ENCODE measurements at places on chromosomes 5 and 9.

- DNase-seq, result no peak
Observed at GRCh38 chr5:42943931-42944631, 96.0 kb downstream of the ANXA2R start.

- DNase-seq, result no peak
Observed at GRCh38 chr5:178854284-178854683, 5.5 kb upstream of the ZNF354B start.

DNA sequence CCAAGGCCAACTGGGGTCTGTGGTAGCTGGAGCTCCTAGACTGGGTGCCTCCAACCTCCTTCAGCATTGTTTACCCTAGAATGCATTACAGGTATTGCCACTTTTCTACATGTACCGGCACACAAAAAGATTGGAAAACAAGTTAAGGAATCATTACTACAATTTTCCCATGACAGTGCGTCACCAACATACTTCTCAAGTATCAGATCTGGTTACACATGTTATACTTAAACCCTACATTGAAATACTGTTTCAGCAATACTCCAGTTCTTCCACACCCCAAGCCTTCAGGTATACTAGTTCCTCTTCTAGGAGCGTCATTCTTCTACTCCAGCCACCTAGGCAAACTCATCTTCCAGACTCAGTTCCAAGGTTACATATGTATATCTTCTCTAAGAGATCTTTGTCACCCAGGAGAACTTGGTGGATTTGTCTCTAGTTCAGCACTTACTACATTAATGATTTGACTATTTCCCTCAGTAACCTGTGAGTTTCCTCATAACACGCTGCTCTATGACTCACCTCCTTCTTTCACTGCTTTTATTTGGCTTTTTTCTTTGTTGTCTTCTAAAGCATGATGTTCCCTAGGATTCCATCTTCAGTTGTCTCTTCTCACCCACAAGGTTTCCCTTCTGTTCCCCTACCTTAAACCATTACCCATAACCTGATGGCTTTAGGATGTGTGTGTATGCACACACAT is 217.0 kb downstream of the AP3B1 start:
- DNase-seq, result no peak

DNA sequence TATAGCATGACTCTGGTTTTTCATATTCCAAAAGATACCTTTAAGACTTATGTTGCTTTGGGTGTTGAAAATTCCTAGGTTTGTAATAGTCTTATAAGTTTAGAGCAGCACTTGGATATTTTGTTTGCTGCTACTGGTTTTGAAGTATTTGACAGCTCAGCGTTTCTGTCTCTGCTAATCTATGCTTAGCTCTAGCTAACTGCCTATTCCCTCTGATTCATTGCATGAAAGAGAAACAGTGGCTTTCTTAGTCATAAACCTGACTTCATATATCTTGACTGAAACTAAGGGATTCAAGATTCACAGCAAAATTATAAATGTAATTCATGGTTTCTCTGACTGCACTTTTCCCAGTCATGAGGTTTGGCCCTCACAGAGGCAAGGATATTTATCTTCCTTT is 35.6 kb upstream of the ANXA1 start:
- no peak for DNase-seq

DNA sequence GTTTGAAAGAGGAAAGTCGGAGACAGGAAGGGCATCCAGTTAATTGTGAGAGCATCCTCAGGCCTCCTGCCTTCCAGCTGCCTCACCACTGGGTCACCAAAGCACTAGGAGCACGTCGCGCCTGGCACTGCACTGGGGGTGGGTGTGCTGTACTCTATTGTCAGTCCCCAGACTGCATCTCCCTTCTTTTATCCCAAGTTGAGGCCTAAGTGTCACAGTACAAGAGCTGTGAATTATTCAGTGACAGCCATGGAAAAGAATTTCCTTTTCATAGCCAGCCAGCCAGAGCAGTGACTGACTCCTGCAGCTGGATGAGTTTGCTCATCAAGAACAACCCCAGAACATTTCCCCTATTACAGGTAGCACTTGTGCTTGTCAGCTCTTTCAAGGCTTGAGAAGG is 16.3 kb downstream of the CLTA start:
- DNase-seq, result no peak

- DNase-seq, result peak; percentile 23
Observed at GRCh38 chr5:62460578-62460983, 48.0 kb downstream of the IPO11 start.

DNA sequence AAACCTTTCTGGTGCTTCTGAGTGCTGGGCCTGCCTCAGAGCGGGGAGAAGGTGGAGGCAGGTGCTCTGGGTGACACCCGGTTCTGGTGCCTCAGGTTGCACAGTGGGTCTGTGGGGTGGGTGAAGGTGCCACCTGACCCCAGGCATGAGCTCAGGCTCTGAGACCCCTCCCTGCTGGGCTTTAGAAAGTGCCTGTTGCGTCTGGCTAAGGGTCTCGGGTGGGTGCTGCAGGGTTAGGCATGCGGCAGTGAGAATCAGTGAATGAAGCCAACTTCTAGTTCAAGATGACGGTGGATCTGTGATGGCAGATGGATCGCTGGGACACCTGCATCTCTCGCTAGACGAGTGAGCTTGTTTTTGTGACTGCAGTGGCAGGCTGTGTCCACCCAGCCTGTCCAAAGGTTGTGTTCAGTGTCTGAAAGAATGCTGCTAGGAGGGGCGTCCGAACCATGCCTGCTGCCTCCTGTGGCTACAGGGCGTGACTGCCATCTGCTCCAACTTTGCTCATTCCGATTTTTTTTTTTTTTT is 5.0 kb downstream of the SQSTM1 start:
- DNase-seq, result no peak

GRCh38 chr5:73039082-73039481 is 81.3 kb upstream of the TMEM171 start:
- DNase-seq, result no peak

DNA sequence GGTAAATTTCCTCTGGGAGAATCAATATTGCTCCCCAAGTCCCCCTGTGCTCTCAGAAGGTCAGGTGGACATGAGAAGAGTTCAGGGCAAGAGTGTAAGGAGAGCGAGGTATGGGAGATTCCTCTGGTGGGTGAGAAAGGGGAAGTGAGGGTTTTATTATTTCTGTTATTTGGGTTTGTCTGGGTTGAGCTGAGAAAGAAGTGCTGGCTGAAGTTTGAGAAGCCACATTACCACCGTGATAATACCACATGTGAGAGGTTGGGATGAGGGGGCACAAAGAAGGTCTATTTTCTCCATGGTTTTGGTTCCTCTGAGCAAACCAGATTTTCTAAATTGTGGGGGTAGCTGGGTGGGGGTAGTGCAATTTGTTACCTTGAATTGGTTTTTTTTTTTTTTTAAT is 350.4 kb downstream of the OSTF1 start:
- DNase-seq, result no peak

DNA sequence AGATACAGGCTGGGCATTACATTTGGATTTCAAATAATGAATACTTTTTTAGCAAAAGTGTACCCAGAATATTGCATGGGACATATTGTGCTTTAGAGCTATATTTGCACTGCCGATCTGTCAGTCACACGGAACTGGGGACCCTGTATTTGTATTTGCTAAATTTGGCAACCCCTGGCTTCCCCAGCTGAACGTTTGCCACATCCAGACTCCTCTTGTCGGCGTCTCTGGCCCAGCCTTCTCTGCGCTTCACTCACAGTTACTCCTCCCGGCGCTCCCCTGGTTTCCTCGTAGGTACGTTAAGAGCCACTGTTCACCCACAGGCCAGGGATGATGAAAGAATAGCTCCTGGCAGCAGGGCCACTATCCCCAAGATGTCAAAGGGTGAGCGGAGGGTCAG is 58.7 kb downstream of the NSUN2 start:
- DNase-seq, result no peak

GRCh38 chr9:74415995-74416394 is 81.1 kb upstream of the RORB start:
- no peak for DNase-seq

- DNase-seq, result no peak
Observed at GRCh38 chr9:123344192-123344949, 11.6 kb upstream of the CRB2 start.

DNA sequence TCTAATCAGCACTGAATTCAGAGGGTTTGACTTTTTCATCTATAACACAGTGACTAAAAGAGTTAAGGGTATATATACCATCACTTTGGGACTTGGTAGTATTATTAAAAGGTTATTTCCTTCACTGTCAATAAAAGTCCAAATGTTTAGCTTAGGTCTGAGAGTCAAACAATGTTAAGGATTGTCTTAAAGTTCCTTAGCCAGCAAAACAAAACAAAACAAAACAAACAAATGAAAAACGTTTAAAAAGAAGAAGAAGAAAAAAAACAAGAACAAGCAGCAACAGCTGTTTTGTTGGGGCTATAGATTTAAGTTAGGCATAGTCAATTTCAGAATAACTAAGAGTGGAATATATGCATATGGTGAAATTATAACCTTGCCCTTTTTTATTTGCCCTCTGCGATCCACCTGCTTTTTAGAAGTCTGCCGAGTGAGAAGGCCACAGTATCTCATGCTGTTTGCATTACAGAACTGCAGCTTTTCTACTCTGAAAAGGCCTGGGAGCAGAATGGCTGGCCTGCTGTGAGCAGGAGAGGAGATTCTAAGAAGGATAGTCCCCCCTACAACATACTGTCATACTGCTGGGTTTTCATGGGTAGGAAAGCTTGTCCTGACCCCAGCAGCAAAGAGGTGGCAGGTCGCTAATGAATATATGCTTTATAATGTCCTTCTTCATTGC is 141.7 kb downstream of the NTRK2 start:
- DNase-seq, result no peak
